ENCODE measurements at places on chromosomes 2 and 18. TPM values are rescaled to one million over a fixed set of nuclear protein-coding genes. Genes with fewer than 3 reads are reported as not detected.

Gene GALNT14
- total RNA-seq, result 62.7 TPM

- no peak for DNase-seq
Measured at GRCh38 chr2:54839461-54840255, 116.2 kb downstream of the EML6 start.

GRCh38 chr2:1727796-1728474 lies 16.4 kb downstream of the PXDN start:
- DNase-seq, result no peak

DNA sequence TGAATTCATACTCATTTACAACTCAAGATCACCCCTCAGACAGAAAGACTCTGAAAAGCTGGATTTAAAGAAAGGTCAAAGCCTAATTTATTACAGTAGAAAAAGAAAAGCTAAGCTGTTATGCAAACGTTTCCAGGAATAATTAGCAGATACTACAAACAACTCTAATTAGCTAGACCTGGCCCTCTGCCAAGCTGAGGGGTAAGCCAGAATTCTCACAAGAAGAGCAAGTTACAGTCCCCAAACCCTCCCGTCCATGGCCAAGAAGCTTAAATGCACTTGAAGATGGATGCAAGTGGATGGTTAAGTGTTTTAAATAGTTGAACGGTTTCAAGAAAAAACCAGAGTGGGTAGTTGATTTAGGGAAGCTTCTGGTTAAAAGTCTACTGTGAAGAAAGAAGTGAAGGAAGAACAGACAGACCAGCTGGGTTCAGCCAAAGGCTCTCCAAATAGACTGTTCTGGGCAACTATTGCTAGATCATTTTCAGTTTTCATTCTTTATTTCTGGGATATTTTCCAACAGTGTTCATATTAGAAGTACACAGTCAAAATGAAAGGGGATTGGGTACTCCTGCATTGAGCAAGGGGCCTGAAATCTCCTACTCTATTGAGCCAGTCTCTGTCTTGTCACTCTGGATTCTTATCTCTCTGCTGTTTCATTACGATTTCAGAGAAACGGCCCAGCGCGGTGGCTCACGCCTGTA lies 4.8 kb downstream of the LMAN2L start:
- no peak for DNase-seq

DNA sequence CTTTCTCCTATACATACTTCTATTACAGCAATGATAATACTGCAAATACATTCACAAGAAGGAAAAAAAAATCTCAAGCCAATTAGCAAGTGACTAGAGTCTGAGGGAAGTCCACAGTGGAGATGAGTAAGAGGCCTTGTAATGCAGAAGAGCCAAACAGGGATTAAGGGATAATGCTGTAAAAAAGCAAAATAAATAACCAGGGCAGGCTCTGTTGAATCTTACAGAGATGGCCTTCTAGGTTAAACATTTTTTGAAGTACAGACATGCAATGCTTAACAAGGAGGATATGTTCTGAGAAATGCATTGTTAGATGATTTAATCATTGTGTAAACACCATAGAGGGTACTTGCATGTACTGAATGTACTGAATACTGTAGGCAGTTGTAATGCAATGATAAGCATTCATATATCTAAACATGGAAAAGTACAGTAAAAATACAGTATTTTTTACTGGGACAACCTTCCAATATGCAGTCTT lies 122.1 kb upstream of the RMDN2 start:
- peak; percentile 91 for DNase-seq

GRCh38 chr2:146927080-146927711 lies 917.6 kb upstream of the ACVR2A start:
- DNase-seq, result peak; percentile 51

Gene MAP3K19
- not detected for total RNA-seq

DNA sequence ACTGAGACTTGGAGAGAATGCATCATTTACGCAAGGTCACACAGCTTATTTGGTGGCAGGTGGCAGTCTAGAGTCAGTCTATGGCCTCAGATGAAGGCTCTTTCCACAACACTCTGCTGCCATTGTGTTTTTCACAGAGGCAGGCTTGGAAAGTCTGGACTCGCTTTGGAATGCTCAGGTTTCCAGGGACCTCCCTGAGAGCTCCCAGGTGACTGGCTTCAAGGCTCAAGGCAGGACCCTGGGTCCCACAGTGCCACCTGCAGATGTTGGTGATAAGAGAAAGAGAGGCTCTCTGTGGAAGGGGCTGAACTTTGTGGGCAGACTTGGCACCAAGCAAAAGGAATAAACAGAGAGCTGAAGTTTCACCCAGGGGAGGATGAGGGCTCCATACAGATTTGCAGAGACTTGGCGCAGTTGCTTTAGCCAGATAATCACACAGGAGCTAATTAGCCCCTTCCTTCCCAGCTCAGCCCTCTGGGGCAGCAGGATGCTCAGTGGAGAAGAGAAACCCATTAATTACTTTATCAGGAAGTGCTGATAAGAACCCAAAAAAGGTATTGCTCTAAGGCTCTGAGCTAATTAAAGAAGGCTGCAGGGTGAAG lies 103.5 kb downstream of the LBH start:
- no peak for DNase-seq

- DNase-seq, result no peak
Measured at GRCh38 chr2:100119235-100119634, 23.2 kb downstream of the AFF3 start.

DNA sequence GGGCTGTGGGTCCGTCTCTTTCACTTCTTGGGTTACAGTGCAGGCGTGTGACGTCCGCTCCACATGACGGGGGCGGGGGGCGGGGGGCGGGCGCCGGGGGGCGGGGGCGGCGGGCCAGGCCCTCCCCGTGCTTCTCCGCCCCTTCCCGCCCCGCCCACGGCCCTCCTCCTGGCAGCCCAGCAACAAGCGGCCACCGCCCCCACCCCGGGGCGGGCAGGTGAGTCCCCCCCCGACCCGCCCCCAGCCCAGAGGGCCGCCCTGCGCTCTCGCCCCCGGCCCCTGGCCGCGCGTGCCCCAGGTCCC lies 3.6 kb downstream of the ZNF516 start:
- DNase-seq, result no peak

Gene CDH7
- total RNA-seq, result 1.5 TPM

GRCh38 chr2:100376836-100377235 lies 40.6 kb downstream of the CHST10 start:
- DNase-seq, result no peak

Gene CPS1
- total RNA-seq, result 13.8 TPM

GRCh38 chr2:238024986-238025385 lies 35.8 kb upstream of the SCLY start:
- DNase-seq, result peak; percentile 81

- no peak for DNase-seq
Measured at GRCh38 chr18:9612977-9613376, 1.4 kb downstream of the PPP4R1 start.

- DNase-seq, result peak; percentile 40
Measured at GRCh38 chr2:240435457-240435947, at the start of gene GPC1. Gene GPC1, plus strand, starts transcription at chr2:240435663. Its CDS starts 256 bp downstream, at chr2:240435919.

DNA sequence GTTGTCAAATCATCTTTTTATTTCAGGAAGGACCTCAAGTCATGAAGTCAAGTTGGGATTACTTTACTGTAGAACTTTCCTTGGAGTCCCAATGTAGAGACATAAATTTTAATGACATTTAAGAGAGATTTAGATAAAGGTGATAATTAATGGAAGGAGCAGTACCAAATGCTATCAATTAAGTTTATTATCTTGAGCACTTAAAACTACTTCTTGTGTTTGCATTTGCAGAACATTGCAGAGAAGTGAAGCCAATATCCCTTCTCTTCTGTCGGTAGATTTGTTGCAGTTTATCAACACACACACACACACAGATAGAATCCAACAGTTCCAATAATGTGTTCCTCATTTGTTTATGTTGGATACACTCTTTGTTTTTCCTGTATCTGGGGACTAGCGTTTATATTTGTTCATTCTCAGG lies 570.7 kb downstream of the EPHA4 start:
- no peak for DNase-seq

DNA sequence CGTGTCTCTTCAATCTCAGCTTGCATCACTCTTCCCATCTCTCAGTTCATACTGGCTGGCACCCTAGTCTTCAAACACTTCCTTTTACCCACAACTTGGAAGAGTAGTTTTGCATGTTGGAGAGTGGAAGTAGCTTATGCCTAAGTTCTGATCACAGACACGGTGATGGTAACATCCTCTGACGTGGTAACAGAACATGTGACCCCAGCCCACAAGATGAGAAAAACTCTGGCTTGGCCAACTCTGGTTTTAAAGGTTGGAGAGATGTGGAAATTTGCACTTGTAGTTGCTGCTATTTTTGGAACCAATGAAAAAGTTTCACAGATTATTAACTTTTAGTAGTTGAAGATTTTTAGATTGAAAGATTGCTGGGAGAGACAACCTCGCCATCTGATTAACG lies 155.4 kb upstream of the SLC35G4 start:
- DNase-seq, result no peak

Gene TEX261
- 60.1 TPM for total RNA-seq
